ENCODE measurements at places on chromosomes 2 and 18.
A peak's percentile ranks its signal among the peaks of the same experiment; 100 is the strongest.

DNA sequence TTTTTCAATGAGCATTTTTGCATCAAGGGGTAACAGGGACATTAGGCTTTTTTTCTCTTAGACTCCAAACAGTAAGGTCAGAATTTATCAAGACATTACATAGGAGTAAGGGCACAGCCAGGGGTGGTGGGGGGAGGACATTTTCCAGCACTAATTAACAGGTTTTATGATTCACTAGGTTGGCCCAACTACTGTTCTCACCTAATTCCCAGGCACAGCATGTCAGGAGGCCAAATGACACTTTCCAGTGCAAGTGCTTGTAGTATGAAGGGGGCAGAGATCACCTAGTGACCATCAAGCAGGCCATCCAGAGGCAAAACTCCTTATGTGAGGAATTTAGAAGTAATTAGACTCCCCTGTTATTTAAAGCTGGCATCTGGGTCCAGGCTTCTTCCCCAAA, 3.9 kb upstream of the MBD2 start:
- DNase-seq = no peak

DNA sequence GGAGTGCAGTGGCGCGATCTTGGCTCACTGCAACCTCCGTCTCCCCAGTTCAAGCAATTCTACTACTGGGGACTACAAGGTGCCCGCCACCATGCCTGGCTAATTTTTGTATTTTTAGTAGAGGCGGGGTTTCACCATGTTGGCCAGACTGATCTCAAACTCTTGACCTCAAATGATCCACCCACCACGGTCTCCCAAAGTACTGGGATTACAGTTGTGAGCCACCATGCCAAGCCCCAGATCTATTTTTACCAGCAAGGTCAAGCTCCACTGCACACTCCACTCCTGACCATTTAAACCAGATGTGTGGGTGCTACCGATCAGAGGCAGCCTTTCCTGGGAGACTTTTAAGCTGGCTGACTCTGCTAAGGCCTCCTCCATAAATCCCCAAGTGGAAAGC, 67.5 kb upstream of the CD226 start:
- no peak for DNase-seq

DNA sequence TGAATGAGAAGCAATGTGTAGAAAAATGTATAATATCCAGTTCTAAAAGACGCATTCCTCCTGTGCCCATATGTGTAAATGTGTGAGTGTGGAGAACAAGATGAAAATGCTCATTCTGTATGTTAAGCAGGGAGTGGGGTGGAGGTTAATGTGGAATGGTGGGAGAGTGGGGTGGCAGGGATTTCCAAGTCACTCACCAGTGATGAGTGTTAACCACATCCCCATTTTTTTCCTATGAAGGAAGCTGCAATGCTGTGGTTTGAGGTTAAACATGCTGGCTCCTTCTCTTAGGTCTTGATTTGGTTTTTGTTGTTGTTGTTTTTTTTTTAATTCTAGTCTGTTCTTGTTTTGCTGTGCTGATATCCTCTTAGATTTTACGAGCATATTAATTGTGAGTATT, 169.4 kb downstream of the NEDD4L start:
- no peak for DNase-seq

DNA sequence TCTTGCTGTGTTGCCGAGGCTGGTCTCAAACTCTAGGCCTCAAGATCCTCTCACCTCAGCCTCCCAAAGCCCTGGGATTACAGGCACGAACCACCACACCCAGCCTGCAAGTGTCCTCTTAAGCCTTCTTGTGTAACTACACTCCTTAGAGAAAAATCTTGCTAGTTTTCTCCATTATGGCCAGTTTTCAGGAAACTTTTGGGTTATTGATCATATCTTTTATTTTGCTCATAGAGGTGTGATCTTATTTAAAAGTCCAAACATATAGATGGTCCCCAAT, 2.4 kb downstream of the SOCS6 start:
- no peak for DNase-seq

GRCh38 chr2:100126201-100126600, 16.2 kb downstream of the AFF3 start:
- DNase-seq = no peak

GRCh38 chr2:27275211-27276150, at the start of gene DNAJC5G:
Gene DNAJC5G (plus strand): TSS chr2:27275433. CDS start chr2:27276729, 1,296 bp downstream.
- no peak for DNase-seq

DNA sequence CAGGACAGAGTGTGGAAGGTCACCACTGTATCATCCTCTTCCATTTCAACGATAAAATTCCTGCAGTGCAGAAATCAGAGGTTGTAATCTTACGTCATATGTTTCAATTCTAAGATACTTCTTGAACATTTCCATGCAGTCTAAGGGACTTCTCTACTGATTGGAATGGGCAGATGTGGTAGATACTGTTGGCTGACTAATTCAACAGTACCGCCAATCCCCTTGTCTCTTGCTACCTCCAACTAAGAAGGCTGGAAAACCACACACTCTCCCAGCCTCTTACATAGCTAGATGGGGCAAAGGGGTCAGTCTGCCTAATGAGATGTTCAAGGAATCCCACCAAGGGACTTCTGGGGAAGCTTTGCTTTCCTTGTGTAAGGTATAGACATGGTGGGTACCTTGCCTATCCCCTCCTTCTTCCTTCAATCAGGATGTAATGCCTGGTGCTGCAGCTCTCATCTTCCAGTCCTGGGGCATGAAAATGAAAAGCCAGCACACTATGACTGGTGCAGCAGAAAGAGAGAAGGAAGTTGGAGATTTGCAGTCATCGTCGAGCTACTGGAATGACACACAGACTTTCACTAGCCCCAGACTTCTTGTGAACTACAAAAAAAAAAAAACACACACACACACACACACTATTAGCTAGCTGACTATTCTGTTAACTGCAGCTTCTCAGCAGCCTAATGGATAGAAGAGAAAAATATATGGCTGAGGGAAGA, 84.1 kb downstream of the ALPK2 start:
- DNase-seq = no peak

DNA sequence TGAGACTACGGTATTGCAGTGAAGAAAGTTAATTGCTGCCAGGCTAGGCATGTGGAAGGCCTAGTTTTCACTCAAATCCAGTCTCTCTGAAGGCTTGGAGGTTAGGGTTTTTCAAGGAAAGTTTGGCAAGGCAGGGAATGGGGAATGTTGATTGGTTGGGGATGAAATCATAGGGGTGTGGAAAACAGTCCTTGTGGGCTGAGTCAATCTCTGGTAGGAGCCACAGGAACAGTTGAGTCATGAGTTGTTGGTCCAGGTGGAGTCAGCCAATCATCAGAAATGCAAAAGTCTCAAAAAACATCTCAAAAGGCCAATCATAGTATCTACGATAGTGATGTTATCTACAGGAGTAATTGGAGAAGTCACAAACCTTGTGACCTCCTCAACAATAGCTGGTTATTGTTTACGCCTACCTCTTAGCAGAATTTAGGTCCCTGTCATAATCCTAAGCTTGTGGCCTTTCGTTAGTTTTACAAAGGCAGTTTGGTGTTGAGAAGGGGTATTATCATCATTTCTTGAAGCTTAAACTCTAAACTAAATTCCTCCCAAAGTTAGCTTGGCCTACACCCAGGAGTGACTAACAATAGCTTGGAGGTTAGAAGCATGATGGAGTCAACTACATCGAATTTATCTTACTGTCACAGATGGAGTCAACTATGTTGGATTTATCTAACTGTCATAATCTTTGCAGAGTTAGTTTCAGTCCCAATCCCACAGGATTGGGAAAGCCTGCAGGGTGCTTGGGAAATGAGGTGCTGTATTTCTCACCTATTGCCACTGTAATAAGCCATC, 33.7 kb upstream of the APCDD1 start:
- DNase-seq = no peak

DNA sequence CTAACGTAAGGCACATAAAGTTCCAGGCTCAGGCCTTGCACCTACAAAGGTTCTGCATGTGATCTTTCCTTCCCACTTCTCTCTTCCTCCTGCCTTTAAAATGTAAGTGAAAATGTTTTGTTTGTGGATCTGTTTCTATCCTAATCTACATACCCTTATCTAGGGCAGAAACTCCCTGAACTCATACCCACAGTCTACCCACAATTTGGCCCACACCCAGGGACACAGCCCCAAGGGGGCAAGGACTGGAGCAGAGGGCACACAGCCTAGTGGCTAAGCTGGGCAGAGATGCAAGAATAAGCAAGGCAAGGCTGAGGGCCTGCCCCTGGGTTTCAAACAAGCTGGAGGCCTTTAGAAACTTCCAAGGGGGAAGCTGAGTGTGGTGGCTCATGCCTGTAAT, 71.0 kb downstream of the HS1BP3 start:
- DNase-seq = no peak

GRCh38 chr2:75403991-75404428, 156.7 kb downstream of the EVA1A start:
- no peak for DNase-seq

DNA sequence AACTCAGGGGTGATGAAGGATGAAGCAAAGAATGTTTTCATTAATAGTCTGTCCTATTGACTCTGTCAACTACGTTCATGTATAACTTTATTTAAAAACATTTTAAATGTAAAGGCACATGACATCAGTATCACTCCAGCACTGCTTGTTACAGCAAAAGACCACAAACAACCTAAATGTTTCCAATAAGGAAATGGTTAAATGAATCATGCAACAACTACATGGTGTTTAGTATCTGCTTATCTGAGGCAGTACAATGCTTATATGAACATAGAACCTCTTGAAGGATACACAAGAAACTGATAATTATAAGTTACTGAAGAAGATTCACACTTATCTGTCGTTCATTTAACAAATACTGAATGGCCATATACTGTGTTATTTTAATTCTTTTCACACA, 8.4 kb downstream of the BARD1 start:
- no peak for DNase-seq

DNA sequence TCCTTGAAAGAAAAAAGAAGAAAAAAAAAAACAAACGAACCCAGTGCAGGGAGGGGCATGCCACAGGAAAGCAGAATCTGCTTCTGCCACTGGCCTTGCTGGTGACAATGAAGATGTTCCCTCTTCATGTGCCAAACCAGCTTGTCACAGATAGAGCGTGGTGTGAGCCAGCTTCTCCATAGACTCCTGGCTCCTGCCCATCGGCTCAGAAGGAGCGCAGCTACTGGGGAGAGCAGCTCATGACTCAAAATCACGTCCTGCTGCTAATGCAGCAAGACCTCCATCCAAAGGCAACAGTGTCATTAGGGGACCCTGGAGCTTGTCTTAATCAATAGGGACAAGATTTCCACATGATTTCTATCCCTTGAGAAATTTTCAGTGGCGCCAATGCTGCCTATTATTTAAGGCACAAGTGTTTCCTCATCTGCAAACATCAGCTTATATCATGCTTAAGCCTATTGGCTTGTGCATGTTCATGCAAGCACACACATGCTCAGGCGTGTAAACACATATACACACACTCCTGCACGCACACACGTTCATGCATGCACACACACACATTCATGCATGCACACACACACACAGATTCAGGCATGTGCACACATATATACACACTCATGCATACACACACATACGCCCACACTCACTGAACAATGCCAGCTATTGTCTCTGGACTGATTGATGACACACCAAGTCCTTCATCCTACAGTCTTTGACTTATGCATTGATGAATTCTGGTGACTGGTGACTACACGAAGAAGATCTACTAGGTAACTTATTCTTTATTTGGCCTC, 682.0 kb upstream of the ID2 start:
- DNase-seq = no peak

GRCh38 chr2:102801858-102802699, 40.2 kb downstream of the TMEM182 start:
- DNase-seq = no peak

DNA sequence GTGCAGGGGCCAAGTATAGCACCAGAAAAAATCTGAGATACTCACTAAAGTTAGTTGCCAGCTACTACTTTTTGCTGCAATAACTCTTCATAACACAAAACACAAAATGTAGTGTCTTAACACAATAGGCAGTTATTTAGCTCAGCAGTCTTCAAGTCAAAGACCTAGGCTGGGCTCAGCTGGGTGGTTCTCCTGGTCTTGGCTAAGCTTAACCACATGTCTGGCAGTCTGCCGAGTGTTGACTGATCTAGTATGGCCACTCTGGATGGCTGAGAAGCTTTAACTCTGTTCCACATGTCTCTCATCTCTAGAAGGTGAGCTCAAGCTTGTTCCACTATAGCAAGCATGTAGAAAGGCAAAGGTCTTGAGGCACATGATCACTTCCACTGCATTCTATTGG, 451.6 kb downstream of the SOX11 start:
- DNase-seq = no peak

- DNase-seq = peak; percentile 4
Observed at GRCh38 chr2:131105950-131106801, 1.0 kb downstream of the PLEKHB2 start.

- DNase-seq = no peak
Observed at GRCh38 chr2:219278655-219279150, 463 bp upstream of the DNAJB2 start.

- DNase-seq = no peak
Observed at GRCh38 chr18:22311301-22311700, 106.4 kb downstream of the CTAGE1 start.

DNA sequence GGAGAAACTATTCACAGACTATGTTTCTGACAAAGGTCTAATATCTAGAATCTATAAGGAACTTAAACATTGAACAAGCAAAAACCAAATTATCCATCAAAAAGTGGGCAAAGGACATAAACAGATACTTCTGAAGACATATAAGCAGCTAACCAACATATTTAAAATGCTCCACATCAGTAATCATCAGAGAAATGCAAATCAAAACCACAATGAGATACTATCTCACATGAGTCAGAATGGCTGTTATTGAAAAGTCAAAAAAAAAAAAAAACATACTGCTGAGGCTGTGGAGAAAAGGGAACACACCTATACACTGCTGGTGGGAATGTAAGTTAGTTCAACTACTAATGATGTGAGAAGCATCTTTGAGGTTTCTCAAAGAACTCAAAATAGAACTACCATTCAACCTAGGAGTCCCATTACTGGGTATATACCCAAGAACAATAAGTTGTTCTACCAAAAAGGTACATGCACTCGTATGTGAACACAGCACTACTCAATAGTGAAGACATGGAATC, 220.4 kb upstream of the TFPI start:
- no peak for DNase-seq

DNA sequence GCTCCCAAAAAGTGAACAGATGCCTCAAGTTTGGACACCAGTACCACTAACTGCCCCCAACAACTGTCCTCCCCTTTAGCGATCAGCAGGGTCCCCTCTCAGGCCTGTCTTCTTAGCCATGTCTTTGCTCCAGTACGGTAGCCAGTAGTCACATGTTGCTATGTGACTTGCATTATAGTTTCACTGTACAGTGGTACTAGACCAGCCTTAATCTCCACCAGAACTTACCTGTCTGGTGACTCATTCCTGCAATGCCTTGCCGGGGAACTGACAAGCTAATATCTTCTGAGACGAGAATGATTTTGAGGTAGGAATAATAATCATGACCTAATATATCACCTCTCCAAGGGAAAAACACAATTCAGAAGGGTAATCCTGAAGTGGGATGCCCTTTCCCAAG, 23.7 kb downstream of the ACMSD start:
- no peak for DNase-seq

Measured in C1 segment of cervical spinal cord (tissue), 14 donors.